CD4-positive, alpha-beta T cell treated with Interleukin-2 at 100 ng/mL for 4 hours (primary cell): ENCODE measurements at places on chromosomes 3 and 15.
A peak's percentile ranks its signal among the peaks of the same experiment; 100 is the strongest.

GRCh38 chr15:40582726-40583246 lies 11.3 kb upstream of the KNL1 start:
- DNase-seq: peak; percentile 28

DNA sequence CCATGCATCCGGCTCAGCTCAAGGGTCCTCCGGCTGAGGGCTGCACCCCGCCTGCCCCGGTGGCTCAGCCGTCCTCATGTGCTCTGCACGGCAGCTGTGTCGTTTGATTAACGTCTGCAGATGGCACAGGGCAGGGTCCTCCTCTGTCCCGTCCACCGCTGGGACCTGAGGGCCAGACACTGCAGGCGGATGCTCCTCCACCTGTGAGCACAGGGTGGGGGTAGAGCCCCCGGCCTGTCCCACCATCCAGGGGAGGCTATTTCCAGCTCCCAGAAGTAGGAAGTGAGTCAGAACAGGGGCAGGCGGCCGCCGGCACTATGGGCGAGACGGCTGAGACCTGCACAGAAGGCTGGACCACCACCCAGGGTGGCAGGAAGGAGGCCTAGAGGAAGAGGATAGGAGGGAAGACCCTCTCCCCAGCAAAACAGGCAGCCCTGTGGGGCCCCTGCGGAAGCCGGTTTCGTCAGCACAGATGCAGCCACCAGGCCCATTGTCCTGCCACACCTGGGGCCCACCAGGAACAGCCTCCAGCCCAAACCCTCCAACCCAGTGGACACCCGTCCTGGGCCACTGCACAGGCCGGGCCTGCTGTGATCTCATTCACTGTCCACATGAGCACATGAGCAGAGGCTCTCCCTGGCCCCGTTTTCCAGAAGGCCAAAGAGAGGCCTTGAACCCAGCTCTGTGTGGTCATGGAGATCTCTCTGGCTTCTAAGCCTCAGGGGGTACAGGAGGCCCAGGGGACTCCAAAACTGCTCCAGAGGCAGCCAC lies 12.6 kb upstream of the PLXND1 start:
- DNase-seq: no peak

DNA sequence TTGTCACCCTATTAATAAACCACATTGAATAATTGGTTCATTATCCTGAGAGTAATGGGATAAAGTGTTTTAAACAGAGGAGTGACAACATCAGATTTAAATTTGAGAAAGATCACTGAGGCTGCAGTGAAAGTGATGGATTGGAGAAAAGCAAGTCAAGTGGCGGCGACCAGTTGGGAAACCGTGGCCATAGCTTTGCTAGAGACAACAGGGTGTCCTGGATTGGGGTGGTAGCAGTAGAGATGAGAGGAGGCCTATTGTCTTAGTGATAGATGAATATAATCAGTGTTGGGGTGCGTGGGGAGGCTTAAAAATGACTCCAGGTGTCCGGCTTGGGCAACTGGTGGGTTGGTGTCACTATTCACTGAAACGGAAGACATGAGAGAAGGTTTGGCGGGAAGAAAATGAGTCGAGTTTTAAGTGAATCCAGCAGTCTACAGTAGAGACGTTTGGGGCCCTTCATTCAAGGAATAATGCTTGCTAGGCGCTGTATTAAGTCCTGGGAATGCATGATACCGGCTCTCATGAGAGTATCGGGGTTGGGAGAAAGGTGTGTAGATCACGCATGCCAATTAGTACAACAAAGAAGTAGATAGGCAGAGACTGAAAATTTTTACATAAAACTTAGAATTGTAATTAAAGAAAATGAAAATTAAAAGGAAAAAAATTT lies 819 bp downstream of the NEK4 start:
- DNase-seq: no peak

GRCh38 chr3:118974356-118975097 lies 60.1 kb downstream of the IGSF11 start:
- no peak for DNase-seq

DNA sequence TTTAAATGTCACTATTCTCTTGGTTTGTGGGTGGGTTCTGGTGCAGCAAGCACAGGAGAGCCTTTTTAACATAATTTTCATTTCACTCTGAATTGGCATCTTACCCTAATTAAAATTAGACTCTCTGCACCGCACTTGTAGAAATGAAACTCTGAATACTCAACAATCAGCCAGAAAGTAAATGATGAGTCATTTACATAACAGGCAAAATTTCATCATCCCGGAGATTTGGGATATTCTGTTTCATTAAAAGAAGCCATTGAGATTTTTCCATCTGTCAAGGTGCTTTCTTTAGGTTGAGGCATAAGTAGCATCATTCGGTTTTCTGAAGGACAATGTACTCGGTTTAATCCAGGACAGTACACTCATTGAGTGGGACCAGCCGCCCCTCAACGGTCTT lies 111.0 kb downstream of the RFTN1 start:
- DNase-seq: no peak

DNA sequence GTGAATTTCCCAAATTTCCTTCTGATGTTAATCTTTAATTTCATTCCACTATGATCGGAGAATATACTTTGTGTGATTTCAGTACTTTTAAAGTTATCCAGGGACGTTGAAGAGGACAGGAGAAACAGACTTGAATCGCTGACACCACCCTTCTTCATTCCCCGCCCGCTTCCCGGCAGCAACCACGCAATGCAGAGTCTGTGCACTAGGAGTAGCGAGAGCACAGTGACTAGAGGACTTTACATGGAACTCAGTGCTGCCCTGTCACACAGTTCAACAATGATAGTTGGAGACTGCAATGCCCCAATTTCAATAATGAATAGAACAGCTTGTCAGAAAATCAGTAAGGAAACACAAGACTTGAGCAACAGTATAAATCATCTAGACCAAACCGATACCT lies 73.9 kb downstream of the RNF13 start:
- DNase-seq: no peak

DNA sequence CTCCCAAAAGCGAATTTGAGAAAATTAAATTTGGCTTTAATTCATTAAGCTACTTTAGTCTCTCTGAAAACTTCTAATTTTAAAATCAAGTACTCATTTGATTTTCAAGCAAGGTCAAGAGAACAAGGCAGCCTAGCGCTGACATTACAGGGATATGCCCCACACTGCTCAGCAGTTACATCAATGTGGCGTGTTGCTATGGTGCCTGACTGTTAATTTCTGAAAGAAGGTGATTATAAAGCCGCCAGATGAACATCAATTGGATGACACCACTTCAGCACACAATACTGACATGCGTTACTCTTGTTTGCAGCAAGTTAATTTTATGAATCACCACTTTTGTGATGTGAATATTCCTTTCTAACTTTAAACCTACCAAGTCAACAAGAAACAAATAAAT lies 284.4 kb downstream of the FOXP1 start:
- DNase-seq: peak; percentile 28

DNA sequence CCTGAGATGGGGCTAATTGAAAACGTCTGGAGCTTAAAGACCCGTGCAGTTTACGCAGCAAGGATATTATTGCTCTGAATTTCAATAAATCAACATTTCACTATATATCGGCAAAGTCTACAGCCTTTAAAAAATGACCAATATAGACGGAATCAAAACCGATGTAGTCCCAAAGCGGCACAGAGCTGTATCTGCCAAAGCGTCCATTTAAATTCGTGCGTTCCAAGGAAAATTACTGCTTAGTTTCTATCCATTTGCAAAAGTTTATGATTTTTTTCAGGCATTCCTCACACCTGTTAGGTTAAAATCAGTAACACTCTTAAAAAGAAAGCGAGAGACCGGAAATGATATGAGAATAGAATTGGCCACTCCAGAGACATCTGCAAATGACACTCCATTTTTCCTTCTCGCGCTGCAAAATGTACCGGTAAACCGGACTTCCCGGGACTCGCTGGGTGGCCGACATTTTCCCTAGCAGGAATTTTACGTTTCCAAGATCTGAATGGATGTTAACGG lies 777 bp upstream of the EIF4A2 start:
- DNase-seq: no peak

- DNase-seq: no peak
These were observed 1002.8 kb upstream of the NR2F2 start for GRCh38 chr15:95327661-95328060.

GRCh38 chr3:81195478-81195877 lies 566.0 kb downstream of the GBE1 start:
- no peak for DNase-seq

GRCh38 chr3:149589332-149589731 lies 68.5 kb downstream of the WWTR1 start:
- no peak for DNase-seq

GRCh38 chr3:133827136-133827535 lies 21.5 kb downstream of the SRPRB start:
- DNase-seq: no peak

GRCh38 chr3:123743121-123743520 lies 141.0 kb downstream of the MYLK start:
- DNase-seq: no peak

GRCh38 chr3:102531686-102532085 lies 96.9 kb downstream of the ZPLD1 start:
- DNase-seq: no peak

GRCh38 chr15:74855857-74856256 lies 12.9 kb upstream of the ULK3 start:
- DNase-seq: no peak

GRCh38 chr3:191330530-191331048 lies 263 bp upstream of the UTS2B start:
- no peak for DNase-seq

GRCh38 chr3:1855841-1856240 lies 242.8 kb upstream of the CNTN4 start:
- DNase-seq: no peak

DNA sequence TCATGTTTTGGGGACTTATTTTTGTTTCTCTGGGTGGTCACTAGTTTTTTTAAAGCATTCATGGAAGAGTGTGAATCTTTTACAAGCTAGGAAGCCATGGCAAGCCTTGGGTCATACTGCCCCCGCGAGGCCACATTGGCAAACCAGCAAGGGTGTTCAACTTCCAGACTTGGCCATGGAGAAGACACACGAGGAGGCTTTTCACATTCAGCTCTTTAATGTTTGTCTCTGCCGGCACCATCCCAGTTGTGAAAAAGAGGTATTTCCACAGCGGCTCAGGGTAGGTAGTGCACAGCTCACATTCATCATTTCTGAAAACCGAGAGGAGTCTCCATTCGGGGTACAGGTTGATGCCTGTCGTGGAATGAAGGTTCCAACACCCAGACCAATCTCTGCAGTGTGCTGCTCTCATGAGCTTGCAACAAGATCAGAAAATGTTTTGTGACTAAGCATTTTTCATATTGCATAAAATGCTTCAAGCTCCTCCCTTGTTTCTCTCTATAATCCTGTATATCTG lies 7.7 kb downstream of the CCR5 start:
- peak; percentile 67 for DNase-seq

- DNase-seq: no peak
These were observed 96.3 kb upstream of the SLC2A2 start for GRCh38 chr3:171122861-171123260.

GRCh38 chr3:117719316-117719926 lies 1009.8 kb downstream of the TUSC7 start:
- DNase-seq: no peak

DNA sequence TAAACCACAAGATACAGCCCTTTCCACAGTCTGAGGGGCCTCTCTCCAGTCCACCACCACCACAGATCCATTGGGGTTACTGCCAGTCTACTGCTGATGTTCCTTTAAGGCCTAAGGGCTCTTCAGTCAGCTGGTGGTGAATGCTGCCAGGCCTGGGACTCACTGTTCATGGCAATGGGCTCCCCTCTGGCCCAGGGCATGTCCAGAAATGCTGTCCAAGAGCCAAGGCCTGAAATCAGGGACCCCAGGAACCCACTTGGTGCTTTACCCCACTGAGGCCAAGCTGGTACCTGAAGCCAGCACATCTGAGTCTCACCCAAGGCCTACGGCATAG lies 128.6 kb upstream of the CBLB start:
- DNase-seq: no peak

GRCh38 chr3:16504242-16504641 lies 9.3 kb downstream of the RFTN1 start:
- no peak for DNase-seq

- no peak for DNase-seq
These were observed 114.6 kb downstream of the SLCO3A1 start for GRCh38 chr15:91967935-91968606.

DNA sequence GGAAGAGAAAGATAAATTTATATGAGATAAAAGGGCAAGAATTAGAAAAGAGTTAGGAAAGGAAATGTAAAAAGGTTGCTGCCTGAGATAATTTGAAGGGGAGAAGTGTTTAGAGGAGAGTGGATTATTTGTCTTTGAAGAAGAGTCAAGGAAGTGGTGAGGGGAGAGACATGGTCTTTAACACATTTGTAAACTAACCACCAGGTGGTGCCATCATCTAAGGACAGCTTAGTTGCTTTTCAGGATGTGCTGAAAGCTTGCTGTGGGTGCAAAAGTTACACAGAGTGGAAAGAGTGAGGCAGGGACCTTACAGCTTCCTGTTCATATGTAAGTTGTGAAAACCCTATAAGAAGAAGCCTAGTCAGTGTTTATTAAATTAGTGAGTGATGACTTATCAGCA lies 114.1 kb upstream of the DNAJC19 start:
- DNase-seq: no peak

DNA sequence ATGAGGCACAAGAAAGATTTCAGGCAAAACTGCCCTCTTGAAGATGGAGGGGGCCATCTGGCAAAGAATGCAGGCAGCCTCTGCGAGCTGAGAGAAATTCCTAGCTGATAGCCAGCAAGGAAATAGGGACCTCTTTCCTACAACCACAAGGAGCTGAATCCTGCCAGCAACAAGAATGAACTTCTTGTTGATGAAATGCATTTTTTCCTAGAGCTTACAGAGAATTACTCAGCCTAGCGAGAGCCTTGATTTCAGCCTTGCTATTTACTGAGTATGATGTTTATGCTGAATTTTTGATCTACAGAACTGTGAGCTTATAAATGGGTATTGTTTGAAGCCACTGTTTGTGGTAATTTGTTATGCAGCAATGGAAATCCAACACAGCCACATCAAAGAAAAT lies 148.5 kb upstream of the NAALADL2 start:
- DNase-seq: no peak

DNA sequence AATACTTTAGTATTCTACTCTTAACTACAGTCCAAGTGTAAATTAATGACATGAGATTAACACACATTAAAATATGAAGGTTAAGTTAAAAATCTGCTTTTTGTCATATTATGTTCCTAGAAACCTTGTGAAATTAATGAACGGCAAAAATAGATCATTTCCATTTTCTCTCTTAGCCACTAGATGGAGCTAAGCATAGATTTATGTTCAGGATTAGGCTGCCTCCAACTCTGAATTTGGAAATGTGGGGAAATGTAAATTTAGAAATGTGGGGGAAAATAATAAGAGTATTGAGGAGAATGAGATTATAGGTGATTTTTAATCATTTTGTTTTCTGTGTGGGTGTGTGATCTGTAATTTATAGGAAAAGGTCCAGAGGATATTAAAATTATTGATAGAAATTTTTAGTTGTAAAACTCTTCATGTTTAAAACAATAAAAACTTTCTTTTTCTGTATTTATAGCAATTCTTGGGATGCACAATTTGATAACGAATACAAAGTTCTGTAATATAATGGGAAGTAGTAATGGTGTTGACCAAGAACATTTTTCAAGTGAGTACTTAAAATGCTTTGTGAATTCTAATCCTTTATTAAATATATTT lies 59.2 kb downstream of the TMOD3 start:
- peak; percentile 32 for DNase-seq

- no peak for DNase-seq
These were observed 17.3 kb downstream of the EHD4 start for GRCh38 chr15:41955100-41955499.
